ENCODE measurements at places on chromosomes 1 and 21.
A peak's percentile ranks its signal among the peaks of the same experiment; 100 is the strongest.

- DNase-seq: no peak
Measured at GRCh38 chr1:205248793-205249601, 21.3 kb downstream of the TMCC2 start.

DNA sequence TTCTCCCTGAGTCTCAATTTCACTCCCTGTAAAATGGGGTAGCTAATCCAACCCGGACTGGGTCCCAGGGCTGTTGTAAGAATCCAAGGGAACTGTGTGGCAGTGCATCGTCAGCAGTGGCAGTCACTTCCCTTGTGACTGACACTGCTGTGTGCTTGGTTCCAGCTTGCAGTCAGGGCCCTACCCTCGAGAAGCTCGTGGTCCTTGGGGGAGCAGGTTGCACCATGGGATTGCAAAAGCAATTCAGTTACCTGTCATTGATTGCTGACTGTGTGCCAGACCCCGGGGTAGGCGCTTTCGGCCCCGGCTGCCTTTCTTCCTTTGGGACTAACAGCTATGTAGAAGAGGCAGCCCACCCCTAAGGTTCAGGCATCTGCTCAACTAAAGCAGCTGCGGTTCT, 2.9 kb downstream of the PTPRF start:
- no peak for DNase-seq

GRCh38 chr1:76260279-76260678, 185.7 kb downstream of the ST6GALNAC3 start:
- DNase-seq: no peak

DNA sequence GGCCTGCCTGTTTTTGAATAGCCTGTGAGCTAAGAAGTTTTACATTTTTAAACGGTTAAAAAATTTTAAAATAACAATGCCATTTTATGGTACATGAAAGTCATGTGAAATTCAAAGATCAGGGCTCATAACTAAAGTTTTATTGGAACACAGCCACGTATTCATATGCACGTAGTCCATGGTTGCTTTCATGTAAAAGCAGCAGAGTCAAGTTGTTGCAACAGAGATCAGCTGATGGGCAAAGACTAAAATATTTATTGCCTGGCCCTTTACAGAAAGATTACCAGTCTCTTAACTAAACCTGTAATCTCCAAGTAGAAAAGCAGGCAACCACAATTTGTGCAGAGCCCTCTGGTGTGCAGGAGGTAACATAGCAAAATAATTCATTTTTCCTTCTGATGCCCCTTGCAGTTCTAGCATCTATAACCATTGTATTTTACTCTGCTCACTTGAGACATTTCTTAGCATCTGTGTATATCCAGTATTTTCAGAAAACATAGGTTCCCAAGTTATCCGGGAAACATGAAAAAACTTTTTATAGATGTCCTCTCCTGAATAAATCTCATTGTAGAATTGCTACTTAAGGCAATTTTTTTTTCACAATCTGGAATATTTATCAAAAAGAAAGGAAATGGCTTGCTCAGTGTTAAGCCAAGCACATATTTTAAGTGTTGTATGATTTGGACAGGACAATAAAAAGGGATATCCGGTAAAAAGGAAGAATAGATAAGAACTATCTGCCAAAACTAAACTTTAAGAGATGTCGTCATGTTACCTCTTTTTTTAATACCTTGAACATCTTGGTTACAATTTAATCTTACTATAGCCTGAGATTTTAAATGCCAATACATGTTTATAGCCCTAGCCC, 430.8 kb downstream of the PLPP3 start:
- no peak for DNase-seq

DNA sequence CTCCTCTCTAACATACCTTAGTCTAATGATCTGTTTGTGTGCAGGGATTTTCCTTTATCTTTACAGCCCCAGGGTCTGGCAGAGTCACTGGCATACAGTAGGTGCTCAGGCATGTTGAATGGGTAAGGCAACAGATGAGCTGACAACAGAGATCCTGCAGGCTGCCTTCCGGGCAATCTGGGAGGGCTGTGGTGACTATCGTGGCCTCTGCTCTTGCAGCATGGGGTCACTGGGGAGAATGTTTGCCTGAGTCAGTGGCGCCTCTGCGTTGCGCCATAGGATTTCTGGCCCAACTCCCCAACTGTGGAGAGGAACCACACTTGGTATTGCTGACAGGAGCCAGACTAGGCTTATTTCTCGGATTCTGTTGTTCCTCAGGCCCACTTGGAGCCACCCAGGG, 93.8 kb downstream of the LAMC2 start:
- DNase-seq: no peak

- no peak for DNase-seq
Measured at GRCh38 chr1:64511044-64511443, 41.1 kb downstream of the CACHD1 start.

- DNase-seq: no peak
Measured at GRCh38 chr1:12468323-12468722, 149.7 kb downstream of the DHRS3 start.

DNA sequence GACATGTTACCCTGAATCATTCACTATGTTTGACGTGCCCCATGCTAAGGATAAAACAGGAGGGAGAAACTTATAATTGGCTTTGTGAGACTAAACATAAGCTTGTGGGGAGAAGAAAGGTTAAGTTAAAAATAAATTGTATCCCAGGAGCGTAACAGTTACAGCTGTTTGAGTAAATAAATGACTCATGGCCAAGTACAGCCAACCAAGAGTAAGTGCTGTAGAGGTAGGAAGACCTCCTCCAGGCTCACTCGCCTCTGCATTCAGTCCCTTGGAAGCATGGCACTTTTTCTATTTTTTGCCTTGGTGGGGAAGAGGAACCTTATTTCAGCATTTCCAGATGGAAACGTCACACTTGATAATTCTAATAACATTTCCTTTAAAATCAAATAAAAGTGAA, 116.5 kb downstream of the ZP4 start:
- no peak for DNase-seq

DNA sequence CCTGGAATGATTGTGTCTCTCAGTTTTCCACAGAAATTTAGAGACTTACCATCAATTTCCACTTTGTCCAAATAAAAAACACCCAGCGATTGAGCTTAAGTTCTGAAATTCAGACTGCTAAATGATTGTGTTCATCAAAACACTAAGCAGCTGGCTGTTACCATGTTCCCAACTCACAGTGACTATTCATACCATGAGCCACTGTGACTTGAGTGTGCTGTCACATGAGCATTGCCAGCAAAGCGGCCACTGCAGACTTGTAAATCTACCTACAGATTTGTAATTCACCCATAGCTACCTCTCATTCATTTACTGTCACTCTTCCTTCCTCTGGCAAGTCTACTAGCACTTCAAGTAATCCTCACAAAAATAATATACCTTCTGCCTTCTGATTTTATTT, 17.2 kb upstream of the PRKAB2 start:
- no peak for DNase-seq

- DNase-seq: no peak
Measured at GRCh38 chr1:30063621-30064280, 659.6 kb downstream of the MATN1 start.

GRCh38 chr1:209850342-209850979, 22.7 kb downstream of the UTP25 start:
- no peak for DNase-seq

DNA sequence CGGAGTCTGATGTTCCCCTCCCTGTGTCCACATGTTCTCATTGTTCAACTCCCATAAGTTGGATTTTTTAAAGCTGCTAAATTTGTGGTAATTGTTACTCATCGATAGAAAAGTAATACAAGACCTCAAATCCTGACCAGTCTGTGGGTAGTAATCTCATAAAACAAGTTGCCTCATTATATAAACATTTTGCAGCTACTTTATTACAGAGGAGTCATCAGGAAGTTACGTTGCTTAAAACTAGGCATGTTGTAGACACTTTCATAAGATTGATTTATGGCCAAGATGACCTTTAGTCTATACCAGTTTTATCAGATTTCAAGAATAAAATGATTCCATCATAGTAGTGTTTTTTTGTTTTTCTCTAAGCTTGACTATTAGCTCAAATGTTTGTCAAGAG, 208.8 kb downstream of the GIPC2 start:
- no peak for DNase-seq

DNA sequence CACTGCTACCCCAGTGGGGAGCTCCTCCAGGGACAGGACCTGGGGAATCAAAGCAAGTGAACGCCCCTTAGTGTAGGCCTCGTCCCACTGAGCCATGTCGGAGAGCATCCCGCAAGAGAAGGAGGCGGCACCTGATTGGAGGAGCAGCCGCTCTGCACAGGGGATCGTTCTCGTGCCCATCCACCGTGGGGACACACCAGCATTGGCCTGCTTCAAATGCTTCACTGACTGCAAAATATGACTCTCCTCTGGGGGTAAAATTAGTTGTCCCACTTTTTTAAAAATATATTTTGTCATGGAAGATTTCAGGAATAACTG, 111.0 kb downstream of the PDE9A start:
- no peak for DNase-seq

DNA sequence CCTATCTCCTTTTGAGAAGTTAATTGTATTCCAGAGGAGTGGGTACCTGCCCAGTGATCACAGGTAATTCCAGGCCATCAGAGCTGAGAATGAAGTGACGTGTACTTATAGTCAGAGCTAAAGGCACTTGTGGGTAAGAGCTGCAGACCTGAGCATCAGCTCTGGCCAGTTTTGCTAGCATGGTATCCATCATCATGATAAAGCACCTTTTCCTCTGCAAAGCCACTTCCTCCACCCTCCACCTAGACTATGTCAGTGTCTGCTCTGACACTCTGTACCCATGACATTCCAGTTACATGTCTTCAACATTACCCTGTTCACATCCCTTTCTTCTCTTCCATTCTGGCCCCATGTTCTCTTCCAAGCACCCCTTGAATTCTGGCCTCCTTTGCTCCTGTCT, 157.3 kb downstream of the GRIK3 start:
- DNase-seq: no peak

GRCh38 chr1:67552336-67552759, 122.1 kb upstream of the SERBP1 start:
- no peak for DNase-seq

DNA sequence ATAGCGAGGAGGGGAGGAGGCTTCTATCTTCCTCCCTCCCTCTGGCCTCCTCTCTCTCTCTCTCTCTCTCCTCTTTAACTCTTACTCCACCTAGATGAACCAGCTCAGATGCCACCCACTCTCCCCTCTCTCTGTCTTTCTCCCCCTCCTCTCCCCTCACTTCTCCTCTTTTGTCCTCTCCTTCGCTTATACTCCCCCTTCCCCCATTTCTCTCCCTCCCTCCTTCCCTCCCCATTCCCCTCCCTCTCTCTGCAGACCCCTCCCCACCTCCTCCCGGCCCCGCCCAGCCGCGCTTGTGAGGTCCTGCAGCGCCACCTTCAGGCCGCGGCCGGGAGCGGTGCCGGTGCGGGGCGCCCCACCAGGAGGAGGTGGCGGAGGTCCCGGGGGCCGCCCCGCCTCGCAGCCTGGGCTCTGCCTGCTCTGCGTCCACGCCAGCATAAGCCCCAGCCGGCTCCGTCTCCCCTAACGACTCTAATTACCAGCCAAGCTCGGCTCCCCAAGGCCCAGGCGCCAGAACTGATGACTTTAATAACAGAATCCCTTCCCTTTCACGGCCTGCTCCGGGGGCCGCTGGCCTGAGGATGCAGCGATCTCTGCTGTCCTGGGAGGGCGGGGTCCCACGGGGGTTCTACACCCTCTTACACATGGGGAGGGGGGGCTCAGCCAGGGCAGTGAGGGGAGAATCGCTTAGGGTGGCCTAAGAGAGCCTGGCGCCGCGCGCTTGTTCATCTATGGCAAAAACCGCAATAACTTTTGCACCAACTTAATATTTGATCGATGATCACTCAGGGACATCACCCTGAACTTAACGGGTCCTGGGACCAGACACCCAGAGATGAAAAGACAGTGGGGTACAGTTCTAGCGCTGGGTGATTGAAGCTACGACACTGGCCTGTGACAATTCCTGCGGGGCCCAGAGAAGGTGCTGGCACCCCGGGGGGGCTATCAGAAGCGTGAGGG, 637.3 kb downstream of the MATN1 start:
- DNase-seq: peak; percentile 22

DNA sequence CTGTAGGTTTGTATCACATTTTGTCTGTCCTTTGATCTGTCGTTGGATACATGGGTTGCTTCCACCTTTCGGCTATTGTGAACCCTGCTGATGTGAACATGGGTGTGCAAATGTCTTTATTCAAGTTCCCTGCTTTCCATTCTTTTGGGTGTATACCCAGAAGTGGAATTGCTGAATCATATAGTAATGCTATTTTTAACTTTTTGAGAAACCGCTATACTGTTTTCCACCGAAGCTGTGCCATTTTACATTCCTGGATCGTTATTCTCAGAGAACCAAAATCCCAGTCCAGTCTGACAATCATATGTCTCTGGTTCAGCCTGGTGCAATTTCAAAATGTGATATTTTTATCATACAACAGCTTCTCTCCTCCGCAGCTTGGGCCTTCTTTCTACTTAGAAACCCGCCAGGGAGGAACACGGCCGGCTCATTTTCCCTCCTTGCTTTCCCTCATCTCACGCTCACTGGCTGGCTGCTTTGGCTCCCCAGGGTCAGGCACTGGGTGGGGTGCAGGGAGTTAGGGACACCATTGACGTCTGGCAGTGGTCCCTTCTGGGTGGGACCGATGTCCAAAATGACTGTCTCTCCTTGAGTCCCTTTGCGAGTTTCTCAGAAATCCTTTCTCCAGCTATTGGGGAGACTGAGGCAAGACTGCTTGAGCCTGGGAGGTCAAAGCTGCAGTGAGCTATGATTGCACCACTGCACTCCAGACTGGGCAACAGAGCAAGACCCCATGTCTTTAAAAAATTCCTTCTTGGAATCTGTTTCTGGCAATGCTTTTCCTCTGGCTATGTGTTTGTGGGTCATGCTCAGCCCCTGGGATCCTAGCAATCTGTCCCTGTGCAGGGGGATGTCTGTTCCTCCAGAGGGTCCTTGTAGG, 73.5 kb upstream of the AKT3 start:
- DNase-seq: no peak

DNA sequence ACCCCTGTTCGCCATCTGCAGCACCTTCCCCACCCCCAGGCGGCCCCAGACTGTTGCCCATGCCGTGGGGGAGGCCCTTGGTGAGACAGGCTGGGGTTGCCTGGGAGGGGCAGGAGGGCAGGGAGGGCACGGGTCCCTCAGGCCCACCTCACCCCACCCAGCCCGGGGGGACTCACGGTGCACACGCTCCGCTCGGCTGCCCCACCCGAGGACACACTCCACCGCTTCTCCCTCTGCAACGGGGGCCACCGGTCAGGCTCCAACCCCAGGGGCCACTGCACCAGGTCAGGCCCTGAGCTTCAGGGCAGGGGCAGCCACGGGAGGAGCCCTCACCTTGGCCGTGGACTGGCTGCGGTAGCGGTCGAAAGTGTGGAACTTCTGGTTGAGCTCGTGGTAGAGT, 24.0 kb upstream of the COL16A1 start:
- no peak for DNase-seq

GRCh38 chr1:74324684-74325448, 89.7 kb downstream of the TNNI3K start:
- no peak for DNase-seq
